H9 (cell line): ENCODE measurements at places on chromosomes 3 and 15. TPM values are rescaled to one million over a fixed set of nuclear protein-coding genes. Genes with fewer than 3 reads are reported as not detected.

GRCh38 chr3:159787178-159787574 lies 201.5 kb upstream of the IL12A start:
- no peak for DNase-seq
- H3K36me3 ChIP-seq, result no peaks in the 10 kb centered on the region
- H3K27me3 ChIP-seq, result no peaks in the 10 kb centered on the region
- H3K27ac ChIP-seq, result no peak overlapping the region
- no peaks in the 10 kb centered on the region for H3K4me1 ChIP-seq

DNA sequence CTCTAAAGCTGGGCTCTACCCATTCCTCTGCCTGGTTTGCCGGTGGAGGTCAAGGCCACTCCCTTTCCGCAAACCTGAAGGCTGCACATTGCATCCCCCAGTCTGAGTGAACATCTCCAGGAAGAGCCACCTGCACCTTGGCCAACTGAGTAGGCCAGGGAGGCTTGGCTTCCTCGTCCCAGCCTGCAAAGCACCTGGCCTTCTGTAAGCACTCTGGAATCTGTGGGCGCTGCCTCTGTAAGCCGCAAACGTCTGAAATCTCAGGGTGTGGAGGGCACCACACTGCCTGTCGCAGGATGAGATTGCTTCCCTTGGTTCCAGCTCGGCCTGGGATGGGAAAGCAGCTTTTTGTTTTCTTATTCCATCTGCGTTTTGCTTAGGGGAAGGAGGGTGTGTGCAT lies 81.3 kb downstream of the SEC22A start:
- H3K27me3 ChIP-seq, result no peaks in the 10 kb centered on the region
- peaks cover 4% of the 10 kb centered on the region; the same call in 1 of the 2 replicates for H3K4me1 ChIP-seq
- H3K27ac ChIP-seq, result no peak overlapping the region
- H3K4me3 ChIP-seq, result no peak overlapping the region
- DNase-seq, result no peak

DNA sequence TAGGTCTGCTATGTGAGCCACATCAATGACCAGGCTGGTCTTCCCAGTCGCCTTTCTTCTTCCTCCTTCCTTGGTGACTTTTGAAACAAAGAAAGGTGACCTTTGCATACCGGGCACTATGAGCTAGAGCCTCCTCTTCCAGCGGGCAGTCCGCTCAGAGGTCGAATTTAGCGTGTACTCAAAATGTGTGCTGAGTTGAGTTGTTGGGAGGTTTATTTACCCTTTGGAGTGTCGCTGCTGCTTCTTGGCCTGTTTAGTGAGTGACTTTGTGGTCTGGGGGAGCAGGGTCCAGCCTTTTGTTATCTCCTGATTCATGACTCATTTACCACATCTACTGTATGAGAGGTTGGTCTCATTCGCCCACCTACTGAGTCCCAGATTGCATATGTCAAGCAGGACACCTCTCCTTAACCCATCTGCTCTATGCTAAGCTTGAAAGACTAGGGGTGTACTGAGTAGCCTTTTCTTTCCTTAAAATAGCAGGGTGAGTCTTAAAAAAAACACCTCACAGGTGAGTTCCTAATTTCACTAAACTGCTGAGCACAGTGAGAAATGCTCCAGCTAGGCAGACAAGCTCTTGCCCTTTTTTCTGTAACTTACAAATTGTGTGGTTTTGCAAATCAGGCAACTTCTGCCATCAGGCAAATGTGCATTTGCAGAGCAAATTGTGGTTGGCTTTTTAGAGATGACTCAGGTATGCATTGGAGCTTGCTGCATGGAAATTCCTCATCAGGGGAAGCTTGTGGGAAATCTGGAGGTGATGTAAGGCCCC lies 3.2 kb upstream of the SIAH2 start:
- no peaks in the 10 kb centered on the region for H3K27me3 ChIP-seq
- no peak for DNase-seq
- H3K4me3 ChIP-seq, result no peak overlapping the region
- peaks cover 5% of the 10 kb centered on the region; the same call in 1 of the 2 replicates for H3K4me1 ChIP-seq
- no peak overlapping the region for H3K27ac ChIP-seq

GRCh38 chr3:111531446-111531845 lies 10.6 kb upstream of the CD96 start:
- H3K4me1 ChIP-seq, result no peaks in the 10 kb centered on the region
- H3K27ac ChIP-seq, result no peak overlapping the region
- H3K4me3 ChIP-seq, result no peak overlapping the region
- H3K27me3 ChIP-seq, result no peaks in the 10 kb centered on the region

- no peaks in the 10 kb centered on the region for H3K27me3 ChIP-seq
- no peaks in the 10 kb centered on the region for H3K4me1 ChIP-seq
- no peak overlapping the region for H3K4me3 ChIP-seq
- H3K27ac ChIP-seq, result no peak overlapping the region
- DNase-seq, result no peak
These were observed 53.1 kb downstream of the TRAK1 start for GRCh38 chr3:42144209-42144608.

DNA sequence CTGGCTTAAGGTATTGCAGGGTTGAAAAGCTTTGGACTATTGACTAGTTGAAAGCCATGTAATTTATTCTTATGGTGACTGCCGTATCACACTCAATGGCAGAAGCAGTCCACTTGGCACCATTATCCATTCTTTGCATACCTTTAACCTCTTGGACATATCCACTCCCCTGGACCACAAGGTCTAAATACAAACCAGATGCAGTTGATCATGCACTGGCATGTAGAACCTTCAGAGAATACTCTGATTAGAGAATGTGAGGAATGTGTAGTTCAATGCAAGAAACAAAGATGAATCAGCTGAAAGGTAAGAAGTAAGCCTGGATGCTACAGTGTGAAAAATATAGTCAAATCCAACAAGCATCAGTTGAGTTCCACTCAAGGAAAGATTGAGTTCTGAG lies 93.1 kb downstream of the FRMD5 start:
- peaks cover 3% of the 10 kb centered on the region; the same call in 1 of the 2 replicates for H3K4me1 ChIP-seq
- H3K27me3 ChIP-seq, result no peaks in the 10 kb centered on the region
- no peak overlapping the region for H3K4me3 ChIP-seq
- H3K27ac ChIP-seq, result no peak overlapping the region

DNA sequence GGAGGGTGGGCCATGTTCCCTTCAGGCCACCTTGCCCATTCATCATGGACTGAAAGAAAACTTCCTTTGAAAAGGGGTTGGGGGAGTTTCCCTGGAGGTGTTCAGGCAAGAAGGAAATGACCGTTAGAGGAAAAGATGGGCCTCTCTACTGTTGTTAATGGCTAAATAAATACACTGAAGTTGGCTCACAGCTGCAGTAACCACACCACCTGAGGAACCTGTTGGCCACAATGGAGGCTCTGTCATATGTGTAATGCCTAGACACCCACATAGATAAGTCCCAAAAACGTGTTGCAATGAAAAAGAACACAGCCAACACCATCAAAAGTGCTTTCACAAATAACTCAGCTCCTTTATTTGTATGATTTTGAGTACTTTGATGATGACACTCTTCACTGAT lies 38.2 kb upstream of the FAM3D start:
- no peak overlapping the region for H3K4me3 ChIP-seq
- H3K27me3 ChIP-seq, result no peaks in the 10 kb centered on the region
- no peaks in the 10 kb centered on the region for H3K4me1 ChIP-seq

DNA sequence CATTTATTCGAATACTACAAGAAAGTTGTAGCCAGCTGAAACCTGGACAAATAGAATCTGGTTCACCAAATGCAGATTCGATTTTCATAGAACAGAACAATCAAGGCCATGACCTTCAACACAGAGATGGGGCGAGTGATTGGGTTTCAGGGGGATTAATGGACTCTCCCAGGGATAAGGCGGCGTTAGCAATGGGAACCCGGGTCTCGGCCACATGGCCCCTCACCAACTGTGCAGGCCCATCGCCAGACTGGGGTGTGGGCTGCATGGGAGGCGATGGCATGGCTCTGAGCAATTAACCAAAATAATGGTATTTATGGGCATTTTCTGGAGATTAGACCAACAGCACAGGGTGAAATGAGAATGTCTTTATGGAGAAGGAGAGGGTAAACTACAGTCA lies 34.2 kb downstream of the VGLL4 start:
- peaks cover 9% of the 10 kb centered on the region; the same call in 1 of the 2 replicates for H3K4me1 ChIP-seq
- H3K27ac ChIP-seq, result no peak overlapping the region
- peaks cover 7% of the 10 kb centered on the region; the same call in 1 of the 2 replicates for H3K36me3 ChIP-seq
- H3K4me3 ChIP-seq, result no peak overlapping the region
- no peaks in the 10 kb centered on the region for H3K27me3 ChIP-seq

- DNase-seq, result no peak
- H3K4me1 ChIP-seq, result peaks cover 2% of the 10 kb centered on the region; the same call in 1 of the 2 replicates
These were observed 246.6 kb upstream of the PROK2 start for GRCh38 chr3:72031581-72031980.

DNA sequence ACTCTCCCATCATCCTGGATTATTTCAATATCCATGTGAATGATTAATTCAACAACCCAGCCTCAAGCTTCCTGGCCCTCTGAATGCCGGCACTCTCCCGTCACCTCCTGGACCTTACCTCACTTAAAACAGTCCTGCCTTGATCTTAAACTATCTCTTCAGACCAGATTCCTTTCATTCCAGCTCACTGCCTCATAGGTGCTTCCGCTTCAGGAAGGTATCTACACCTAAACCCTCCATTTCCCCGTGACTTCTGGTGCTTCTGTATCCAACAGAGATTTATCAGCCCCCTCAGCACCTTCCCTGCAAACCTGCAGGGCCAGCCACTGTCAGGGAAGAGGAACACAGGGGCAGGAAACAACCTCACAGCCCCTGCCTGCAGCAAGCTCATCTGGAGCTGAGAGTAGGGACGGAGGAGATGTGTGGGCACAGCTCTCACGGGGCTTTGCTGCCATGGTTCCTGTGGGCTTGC lies 98.9 kb upstream of the TJP1 start:
- peak; percentile 77 for DNase-seq
- peak overlapping the region; percentile 25 for H3K4me3 ChIP-seq
- no peaks in the 10 kb centered on the region for H3K27me3 ChIP-seq
- H3K36me3 ChIP-seq, result no peaks in the 10 kb centered on the region
- peaks cover 19% of the 10 kb centered on the region; the same call in 1 of the 2 replicates for H3K4me1 ChIP-seq

DNA sequence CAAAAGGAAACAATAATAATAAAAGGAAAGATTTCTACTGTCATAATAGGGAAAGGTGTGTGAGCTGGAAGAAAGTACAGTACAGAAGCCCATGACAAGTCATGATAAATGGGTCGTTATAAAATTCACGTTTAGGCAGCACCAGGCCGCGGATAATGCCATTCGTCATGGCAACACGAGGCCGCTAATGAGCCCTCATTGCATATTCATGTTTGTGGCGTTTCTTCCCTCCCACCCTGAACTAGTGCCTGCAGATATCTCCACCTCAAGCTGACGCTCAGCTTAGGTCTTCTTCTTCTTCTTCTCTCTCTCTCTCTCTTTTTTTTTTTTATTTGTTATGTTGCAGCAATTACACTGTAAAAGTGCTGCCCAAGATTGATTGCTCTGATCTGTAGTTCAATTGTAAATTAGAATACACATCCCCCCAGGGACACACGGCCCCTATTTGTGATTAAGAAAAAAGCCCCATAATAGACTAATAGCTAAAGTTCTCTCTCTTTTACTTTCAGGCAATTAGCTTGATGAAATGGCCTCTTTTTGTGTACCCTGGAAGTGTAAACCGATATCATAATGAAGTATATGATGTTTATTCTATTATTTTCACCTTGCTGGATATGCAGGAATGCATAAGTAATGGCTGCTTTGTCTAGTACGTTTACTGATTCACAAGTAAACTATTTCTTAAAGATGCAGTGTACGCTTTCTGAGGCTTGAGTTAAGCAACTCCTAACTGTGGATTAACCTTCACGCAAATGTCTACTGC lies 61.9 kb upstream of the NR2F2 start:
- no peaks in the 10 kb centered on the region for H3K36me3 ChIP-seq
- DNase-seq, result no peak
- peaks cover 2% of the 10 kb centered on the region; the same call in 1 of the 2 replicates for H3K4me1 ChIP-seq

DNA sequence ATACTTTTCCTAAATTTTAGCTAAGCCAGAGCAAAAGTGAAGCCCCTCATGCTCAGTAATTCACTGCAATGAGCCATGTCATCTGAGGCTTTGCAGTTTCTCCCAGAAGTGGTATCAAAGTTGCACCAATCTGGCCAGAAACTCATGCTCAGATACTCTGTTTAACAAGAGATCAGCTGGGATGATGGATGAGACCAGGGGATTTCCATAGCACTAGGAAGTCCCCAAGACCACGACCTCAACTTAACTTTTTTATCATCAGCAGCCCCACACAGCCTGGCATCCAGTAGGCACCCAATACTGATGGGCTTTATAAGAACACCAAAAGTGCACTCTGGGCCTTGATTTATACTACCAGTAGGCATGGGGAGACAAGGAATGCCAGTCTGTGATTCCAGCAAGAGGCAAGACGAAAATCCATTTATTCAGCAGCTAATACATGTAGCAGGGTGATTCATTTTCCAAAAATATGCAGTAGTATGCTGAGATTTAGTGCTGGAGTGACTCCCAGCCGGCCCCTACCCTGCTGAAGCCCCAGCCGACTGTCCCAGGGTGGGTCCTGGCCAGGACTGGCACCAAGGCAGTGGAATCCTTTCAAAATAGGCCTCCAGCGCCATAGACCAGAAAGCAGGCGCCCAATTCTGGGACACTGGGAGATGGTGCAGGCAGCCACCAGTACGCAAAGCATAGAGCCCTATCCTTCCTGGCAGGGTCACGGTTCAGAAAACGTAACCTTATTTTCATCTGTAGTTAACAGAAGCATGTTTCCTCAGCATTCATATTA lies 612 bp upstream of the LDHAL6B start:
- no peak for DNase-seq
- no peak overlapping the region for H3K27ac ChIP-seq
- H3K36me3 ChIP-seq, result peaks cover 76% of the 10 kb centered on the region
- H3K27me3 ChIP-seq, result no peaks in the 10 kb centered on the region

DNA sequence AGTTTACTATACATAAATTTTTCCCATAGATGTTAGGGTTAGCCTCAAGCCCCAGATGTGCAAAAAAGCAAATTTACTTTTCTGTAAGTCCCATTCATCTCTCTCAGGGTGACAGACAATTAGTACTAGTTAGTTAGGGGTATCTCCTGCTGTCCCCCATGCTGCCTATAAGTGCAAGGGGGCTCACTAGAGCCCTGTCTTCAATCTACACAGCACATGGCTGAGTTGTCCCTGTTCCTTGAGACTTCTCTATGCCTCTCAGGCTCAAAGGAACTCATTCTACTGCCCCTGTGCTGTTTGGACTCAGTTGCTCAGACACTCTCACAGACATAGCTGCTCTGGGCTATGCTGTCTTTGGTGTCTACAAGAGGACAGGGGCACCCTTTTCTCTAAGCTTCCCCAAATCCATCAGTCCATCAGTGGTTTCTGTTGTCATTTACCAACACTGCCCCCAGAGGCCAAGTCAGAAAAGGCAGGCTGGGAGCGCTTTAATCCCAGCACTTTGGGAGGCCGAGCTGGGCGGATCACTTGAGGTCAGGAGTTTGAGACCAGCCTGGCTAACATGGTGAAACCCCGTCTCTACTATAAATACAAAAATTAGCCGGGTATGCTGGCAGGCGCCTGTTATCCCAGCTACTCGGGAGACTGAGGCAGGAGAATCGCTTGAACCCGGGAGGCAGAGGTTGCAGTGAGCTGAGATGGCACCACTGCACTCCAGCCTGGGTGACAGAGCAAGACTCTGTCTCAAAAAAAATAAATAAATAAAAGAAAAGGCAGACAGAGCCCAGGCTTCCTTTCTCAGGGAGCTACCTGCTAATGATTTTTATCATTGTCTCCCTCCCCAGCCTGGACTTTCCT lies 31.4 kb upstream of the PRTG start:
- H3K27ac ChIP-seq, result no peak overlapping the region
- H3K4me1 ChIP-seq, result 0 out of 2 replicates have a peak, but pooled peaks cover 4% of the 10 kb centered on the region
- H3K27me3 ChIP-seq, result no peaks in the 10 kb centered on the region; the same call in 1 of the 2 replicates
- peak; percentile 79 for DNase-seq
- H3K4me3 ChIP-seq, result no peak overlapping the region

IL5RA gene
- not detected in 2 replicates for total RNA-seq

MAPKAPK3 gene
- 57.0 and 57.9 TPM in 2 replicates for total RNA-seq

RTP4 gene
- not detected in 2 replicates for total RNA-seq

TRH gene
- total RNA-seq, result not detected in 2 replicates

GOLGA6L9 gene
- total RNA-seq, result 3.9 TPM in 2 replicates

ESYT3 gene
- total RNA-seq, result 5.9 and 6.3 TPM in 2 replicates

SCAANT1 gene
- total RNA-seq, result not detected in 2 replicates

ZPLD1 gene
- not detected in 2 replicates for total RNA-seq

EEFSEC gene
- 9.5 and 10.2 TPM in 2 replicates for total RNA-seq

NBEAL2 gene
- total RNA-seq, result 50.4 and 52.1 TPM in 2 replicates
